ENCODE measurements at places on chromosomes 1 and 21.

GRCh38 chr1:228226956-228227791, 19.3 kb downstream of the OBSCN start:
- no peak for DNase-seq

DNA sequence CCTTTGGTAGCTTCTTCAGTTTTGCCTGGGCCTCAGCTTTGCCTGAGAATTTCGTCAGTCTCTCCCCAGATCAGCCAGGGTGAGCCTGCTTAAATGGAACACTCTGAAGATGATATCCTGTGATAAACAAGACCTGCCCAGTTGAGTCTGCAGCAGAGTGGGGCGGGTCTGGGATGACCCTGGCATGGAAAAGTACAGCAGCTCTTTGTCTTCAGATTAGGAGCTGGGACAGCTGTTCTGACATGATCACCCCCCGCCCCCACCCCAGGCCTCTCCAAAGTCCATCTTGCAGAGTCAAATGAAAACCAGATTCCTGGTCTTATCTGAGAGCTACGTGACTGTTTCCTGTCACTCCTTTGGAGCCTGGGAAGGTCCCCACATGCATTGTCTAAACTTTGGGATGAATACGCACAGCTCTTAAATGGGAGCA, 2.2 kb upstream of the TMEM51 start:
- no peak for DNase-seq

- DNase-seq, result peak; percentile 74
Measured at GRCh38 chr1:171654942-171655745, 2.7 kb upstream of the MYOC start.

GRCh38 chr1:100511058-100511457, 26.9 kb upstream of the GPR88 start:
- DNase-seq, result no peak

GRCh38 chr1:44798481-44799365, 1.5 kb upstream of the PLK3 start:
- DNase-seq, result no peak

DNA sequence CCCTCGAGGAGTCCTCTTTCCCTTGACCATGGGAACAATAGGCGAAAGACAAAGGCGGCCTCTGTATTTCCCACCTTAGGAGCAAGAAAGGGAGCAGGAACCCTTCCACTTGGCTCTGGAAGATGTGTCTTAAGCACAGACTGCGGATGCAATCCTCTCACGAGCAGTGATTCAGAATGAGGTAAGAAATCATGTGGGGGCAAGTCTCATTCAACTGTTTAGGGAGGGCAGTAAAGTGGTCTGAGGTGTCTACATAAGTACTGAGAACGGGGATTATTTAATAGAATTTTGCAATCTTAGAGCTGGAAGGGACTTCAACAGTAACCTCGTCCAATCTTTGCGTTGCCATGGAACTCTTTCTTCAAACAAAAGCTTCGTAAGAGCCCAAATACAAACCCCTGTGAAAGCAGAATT, 1.6 kb upstream of the DYRK3 start:
- DNase-seq, result no peak

GRCh38 chr1:208641579-208642280, 397.5 kb upstream of the PLXNA2 start:
- DNase-seq, result no peak

GRCh38 chr1:151346082-151346768, 827 bp downstream of the RFX5 start:
- DNase-seq, result no peak

GRCh38 chr21:38740090-38740489, 65.6 kb upstream of the ETS2 start:
- no peak for DNase-seq

DNA sequence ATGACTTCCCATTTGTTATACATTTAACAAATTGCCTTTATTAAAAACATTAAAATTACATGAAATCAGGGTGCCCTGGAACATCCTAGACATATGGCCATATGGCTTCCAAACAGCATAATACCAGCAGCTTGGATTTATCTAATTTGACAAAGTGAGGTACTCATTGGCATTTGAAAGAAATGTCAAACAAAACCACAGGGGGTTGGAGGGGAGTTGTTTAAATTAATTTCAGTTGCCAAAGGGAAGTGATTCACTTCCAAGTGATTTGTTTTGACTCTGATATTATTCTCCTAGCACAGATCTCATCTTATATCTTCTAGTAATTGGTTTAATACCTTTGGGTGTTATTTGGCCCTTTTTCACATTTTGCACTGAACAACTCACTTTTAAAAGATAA, 24.5 kb upstream of the POU2F1 start:
- no peak for DNase-seq

- no peak for DNase-seq
Measured at GRCh38 chr1:42740851-42741580, 980 bp upstream of the CLDN19 start.

DNA sequence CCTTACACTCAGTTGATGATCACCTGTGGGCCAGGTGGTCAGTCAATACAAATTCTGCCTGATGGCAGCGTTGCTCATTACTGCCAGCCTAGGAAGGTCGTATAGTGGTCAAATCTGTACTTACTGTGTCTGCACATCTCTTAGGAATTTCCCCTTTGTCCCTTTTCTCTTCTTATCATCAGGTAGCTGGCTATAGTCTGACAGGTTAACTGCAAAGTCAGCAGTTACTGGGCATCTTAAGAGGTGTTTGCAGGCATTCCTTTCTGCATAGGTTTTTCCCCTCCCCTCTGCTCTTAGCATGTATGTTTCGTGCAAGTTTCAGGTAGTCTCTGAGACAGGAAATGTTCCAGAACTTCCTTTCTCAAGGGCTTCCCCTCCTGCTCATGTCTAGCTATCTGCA, 298.7 kb downstream of the LRRIQ3 start:
- no peak for DNase-seq

DNA sequence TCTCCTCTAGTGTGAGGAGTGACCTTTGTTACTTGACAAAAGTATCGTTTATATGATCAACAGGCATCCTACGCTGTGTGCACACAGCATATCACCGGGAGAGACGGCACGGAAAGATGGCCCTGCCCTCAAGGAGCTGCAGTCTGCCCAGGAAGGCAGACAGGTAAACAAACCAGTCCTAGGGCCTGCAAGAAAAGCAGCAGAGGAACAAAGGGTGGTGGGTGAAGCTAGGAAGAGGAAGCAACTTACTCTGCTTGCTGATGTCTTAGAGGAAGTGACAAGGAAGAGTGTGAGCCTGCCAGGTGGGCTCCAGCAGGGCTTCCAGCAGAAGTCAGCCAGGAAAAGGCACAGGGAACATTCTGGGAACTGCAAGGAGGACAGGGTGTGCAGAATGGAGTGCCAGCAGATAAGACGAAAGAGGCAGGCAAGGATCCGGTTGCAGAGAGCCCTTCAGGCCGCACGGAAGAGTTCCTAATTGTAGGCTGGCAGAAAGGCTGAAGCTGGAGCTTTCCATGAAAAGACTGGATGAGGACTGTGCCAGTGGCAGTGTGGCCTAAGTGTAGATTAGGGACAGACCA, 106.7 kb downstream of the SLC45A1 start:
- peak; percentile 34 for DNase-seq

- no peak for DNase-seq
Measured at GRCh38 chr1:246136477-246136876, 370.6 kb downstream of the SMYD3 start.

DNA sequence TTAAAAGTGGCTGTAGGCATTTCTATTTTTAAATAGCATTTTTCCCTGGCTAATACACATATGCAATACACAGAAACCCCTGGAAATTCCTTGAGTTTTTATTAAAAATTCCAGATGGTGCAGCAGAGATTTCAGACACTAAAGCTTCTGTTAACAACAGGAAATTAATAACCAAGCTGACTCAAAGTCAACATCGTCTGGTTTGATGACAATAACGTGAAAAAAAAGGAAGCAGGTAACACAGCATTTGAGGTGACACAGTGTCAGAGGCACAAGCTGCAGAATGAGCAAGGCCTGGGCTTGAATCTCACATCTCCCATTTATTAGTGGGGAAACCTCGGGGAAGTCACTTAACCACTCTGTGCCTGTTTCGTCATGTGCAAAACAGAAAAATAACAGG, 64.6 kb upstream of the GJB5 start:
- DNase-seq, result no peak

DNA sequence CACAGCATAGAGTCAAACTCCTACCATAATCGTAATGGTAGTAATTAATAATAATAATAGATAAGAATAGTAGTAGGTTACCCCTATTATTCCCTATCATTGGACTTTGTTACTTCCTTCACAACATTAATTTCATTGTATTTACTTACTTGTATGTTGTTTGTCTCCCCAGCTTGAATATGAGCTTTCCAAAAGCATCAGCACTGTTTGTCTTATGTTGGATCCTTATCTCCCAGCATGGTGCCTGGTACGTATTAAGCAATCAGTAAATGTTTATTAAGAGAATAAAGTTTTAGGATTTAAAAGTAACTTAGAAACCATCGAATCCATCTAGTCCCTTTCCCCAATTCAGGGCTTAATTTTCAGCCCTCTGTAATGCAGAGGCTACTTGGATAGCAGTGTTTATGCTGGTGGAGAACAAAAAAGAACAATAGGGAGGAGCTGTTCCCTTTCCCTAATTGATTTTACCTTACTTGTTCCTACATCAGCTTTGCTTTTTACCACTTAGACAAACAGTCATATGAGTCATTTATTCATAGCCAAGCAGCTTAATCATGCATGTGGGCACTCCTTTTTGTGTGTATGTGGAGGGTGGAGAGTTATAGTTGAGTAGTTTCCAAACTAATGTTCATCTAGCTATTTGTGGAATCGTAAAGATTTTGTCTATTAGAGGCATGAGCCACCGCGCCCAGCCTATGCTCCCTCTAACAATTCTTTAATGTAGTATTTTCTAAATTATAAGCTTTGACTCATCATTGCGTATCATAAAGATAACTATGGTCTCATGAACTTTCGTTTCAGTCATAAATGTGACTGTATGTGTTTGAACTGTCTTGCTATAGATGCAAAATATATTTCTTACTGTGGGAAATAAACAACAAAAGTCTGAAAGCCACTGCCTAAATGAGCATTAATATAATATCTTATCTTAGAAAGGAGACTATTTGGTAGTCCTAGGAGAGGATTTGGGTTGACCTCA, 20.9 kb upstream of the DR1 start:
- no peak for DNase-seq

DNA sequence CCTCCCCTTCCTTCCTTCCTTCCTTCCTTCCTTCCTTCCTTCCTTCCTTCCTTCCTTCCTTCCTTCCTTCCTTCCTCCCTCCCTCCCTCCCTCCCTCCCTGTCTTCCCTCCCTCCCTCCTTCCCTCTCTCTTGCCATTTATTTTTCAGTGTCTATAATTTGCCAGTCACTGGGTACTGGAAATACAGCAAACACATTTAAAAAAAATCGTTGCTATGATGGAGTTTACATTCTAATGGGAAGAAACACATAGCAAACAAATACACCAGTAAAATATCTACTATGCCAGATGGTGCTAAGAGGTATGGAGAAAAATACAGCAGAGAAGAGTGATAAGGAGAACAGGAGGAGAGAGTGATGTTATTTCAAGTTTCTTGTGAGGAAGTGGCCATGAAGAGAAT, 309.5 kb downstream of the CTH start:
- DNase-seq, result no peak

GRCh38 chr1:112990271-112990670, 34.3 kb upstream of the SLC16A1 start:
- DNase-seq, result no peak

DNA sequence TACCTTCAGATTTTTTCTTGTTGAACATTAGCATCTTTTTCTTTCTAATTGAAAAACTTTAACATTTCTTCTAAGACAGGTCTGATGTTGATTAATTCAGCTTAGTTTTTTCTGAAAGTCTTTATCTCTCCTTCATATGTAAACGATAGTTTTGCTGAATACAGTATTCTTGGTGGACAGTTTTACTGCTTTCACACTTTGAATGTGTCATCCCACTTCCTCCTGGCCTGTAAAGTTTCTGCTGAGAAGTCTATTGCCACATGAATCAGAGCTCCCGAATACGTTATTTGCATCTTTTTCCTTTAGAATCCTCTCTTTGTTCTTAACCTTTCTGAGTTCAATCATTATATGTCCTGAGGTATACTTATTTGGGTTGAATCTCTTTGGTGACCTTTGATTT, 344.2 kb downstream of the OLFM3 start:
- DNase-seq, result no peak

GRCh38 chr1:228039006-228039903, 32.5 kb downstream of the WNT3A start:
- DNase-seq, result no peak

DNA sequence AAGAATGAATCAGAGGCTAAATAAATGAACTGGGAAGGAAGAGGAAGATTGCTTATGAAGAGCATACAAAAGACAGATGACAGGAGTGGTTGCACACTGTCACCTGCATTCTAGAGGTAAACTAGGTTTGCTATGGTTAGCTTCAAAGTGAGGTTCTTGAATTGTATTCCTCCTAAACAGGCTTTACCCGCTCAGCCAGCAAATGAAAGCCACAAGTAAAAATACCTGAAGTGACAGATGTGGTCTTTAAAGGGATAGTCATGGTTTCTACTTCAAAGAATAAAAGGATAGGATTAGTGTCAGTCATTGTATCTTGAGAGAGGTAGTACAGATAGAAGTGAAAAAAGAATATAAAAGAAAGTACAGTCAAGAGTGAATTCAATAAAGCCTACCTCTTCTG, 32.4 kb upstream of the PRDX6 start:
- DNase-seq, result no peak

DNA sequence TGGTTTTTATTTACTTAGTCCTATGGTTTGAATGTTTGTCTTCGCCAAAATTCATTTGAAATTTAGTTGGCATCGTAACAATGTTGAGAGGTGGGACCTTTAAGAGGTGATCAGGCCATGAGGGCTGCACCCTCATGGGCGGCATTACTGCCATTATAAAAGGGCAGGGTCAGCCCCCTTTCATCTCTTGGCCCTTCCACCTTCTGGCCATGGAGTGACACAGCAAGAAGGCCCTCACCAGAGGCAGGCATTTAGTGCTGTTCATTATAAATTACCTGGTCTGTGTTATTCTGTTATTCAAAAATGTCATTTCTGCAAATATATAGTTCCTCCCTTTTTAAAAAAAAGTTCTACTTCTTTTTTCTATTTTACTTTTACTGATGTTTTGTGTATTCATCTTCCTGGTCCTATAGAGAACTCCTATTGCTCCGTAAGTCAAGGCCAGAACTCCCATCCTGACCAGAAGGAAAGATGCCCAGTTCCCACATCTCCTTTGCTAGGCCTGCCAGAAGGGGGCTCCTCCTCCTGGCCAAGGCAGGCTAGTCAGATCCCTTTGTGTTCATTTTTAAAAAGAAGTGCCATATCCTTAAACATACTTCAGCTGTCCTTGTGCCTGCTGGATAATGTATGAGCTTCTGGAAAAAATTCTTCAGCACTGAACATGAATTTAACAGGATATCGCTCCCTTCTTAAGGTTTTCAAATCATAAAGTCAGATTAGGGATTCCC, 10.0 kb upstream of the LBR start:
- DNase-seq, result no peak
